Stomach (tissue), 19 donors: ENCODE measurements at places on chromosomes 2 and 18. TPM values are rescaled to one million over a fixed set of nuclear protein-coding genes. Genes with fewer than 3 reads are reported as not detected.

GRCh38 chr2:189646521-189646920, 14.7 kb upstream of the ASNSD1 start:
- H3K4me3 ChIP-seq = no peak overlapping the region
- no peak overlapping the region for H3K27ac ChIP-seq

DNA sequence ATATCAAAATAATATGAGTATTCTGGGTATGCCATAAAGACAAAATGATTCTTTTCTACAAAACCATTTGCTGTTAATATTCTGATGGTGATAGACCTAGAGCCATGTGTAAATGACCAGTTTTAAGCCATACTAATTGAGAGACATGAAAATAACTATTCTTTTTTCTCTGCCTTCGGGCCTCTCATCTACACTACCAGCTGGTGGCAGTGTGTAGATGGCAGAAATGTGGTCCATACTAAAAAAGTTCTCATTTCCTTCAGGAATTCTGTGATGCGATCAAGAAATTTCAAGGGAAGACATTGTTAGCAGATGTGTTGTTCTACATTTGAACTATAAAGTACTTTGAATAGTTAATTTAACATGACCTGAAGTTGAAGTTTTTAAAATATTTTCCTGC, 485.2 kb downstream of the TRIB2 start:
- no peak overlapping the region for H3K27ac ChIP-seq
- no peak for DNase-seq
- H3K27me3 ChIP-seq = no peaks in the 10 kb centered on the region
- H3K36me3 ChIP-seq = no peaks in the 10 kb centered on the region

CYP27A1 gene
- total RNA-seq = 11.6 TPM

GRCh38 chr2:40240070-40240469, 211.8 kb downstream of the SLC8A1 start:
- DNase-seq = peak; percentile 39
- no peak overlapping the region for H3K4me3 ChIP-seq
- H3K4me1 ChIP-seq = peaks cover 29% of the 10 kb centered on the region
- no peaks in the 10 kb centered on the region for H3K27me3 ChIP-seq
- H3K27ac ChIP-seq = peak overlapping the region; percentile 67

ACYP2 gene
- total RNA-seq = 6.2 TPM

DNA sequence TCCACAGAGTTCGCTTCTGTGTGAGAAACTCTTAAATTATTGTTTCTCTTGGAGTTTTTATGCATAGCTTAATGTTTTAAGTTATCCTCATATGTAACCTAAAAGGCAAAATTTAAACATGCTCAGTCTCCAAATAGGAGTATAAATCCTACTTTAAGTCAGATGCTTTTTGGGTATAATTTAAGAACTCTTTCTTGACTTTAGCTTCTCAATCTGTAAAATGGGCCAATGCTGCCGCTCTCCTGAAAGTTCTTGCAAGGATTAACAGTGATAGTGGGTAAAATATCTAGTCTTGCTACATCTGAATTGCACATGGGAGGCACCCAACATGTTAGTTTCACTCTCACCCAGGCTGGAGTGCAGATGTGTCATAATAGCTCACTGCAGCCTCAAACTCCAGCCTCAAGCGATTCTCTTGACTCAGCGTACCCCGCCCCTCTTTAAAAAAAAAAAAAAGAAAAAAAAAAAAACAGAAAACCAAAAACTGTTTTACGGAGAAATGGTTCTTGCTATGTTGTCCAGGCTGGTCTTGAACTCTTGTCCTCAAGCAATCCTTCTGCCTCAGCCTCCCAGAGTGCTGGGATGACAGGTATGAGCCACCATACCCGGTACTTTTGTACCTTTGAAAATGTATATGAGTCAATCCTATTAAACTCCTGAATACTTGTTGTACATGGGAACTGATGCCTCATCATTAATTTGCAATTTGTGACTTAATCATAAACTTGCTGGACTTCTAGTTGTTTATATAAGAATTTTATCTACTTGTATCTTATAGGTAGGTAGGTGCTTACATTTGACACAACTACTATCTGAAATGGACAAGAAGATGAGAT, 1.8 kb downstream of the FBXO48 start:
- H3K4me3 ChIP-seq = no peak overlapping the region
- no peak for DNase-seq
- no peaks in the 10 kb centered on the region for H3K27me3 ChIP-seq

PSD4 gene
- total RNA-seq = 73.5 TPM

DNA sequence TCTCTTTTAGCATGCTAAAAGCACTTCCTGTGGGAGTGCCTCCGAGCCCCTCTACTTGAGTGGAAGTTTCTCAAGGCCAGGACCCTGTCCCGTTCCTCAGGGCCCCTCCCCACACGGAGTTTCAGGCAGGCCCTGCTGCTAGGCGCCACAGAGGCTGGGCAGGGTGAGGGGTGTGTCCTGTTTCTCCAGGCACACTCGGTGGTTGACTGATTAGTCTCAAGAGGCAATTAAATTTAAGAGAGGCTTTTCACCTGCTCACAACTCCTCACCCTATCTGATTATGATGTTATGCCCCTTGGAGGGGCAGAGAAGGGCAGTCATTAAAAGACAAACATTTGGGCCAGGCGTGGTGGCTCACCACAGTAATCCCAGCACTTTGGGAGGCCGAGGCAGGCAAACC, 160.8 kb upstream of the HAAO start:
- no peaks in the 10 kb centered on the region for H3K27me3 ChIP-seq
- no peak overlapping the region for H3K4me3 ChIP-seq
- H3K4me1 ChIP-seq = peaks cover 15% of the 10 kb centered on the region
- H3K27ac ChIP-seq = peak overlapping the region; percentile 43
- DNase-seq = no peak

GRCh38 chr2:130261970-130262760, 63.9 kb upstream of the TUBA3E start:
- no peak overlapping the region for H3K27ac ChIP-seq
- DNase-seq = no peak
- no peaks in the 10 kb centered on the region for H3K36me3 ChIP-seq
- no peak overlapping the region for H3K4me3 ChIP-seq
- H3K27me3 ChIP-seq = no peaks in the 10 kb centered on the region

LNPK gene
- 13.3 TPM for total RNA-seq

TSPYL6 gene
- total RNA-seq = not detected

DNA sequence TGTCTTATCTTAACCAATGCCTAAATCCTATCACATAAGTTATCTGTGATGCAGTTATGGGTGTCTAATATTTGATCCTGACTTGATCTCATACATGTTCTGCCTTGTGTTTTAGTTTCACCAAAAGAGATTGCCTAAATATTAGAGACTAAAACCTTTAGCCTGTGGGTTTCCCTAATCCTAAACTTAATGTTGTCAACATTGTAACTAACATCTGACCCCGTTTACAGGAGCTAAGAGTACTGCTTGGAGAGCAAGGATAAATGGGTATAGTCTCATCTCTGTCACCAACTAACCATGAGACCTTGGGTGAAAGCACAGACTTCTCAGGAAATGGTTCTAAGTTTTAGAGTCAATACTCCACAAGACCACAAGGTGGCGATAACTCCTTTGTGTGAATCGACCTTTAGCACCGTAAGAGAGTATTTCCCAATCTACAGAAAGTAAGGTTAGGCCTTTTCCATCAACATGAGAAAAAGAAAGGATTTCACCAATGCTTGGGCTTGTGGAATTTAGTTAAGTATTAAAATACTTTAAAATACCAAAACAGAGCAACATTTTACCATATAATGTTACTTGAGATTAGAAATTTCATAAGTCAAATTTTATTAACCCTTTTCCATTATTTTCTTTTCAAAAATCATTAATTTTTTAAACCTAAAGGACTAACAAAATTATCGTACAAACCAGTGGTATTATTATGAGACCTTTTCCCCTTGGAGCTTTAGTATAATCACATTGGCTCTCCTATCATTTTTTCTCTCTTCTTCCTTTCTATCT, 60.5 kb downstream of the G6PC2 start:
- H3K4me1 ChIP-seq = no peaks in the 10 kb centered on the region
- H3K27ac ChIP-seq = no peak overlapping the region
- no peaks in the 10 kb centered on the region for H3K36me3 ChIP-seq
- H3K27me3 ChIP-seq = no peaks in the 10 kb centered on the region

MROH2A gene
- not detected for total RNA-seq

DNA sequence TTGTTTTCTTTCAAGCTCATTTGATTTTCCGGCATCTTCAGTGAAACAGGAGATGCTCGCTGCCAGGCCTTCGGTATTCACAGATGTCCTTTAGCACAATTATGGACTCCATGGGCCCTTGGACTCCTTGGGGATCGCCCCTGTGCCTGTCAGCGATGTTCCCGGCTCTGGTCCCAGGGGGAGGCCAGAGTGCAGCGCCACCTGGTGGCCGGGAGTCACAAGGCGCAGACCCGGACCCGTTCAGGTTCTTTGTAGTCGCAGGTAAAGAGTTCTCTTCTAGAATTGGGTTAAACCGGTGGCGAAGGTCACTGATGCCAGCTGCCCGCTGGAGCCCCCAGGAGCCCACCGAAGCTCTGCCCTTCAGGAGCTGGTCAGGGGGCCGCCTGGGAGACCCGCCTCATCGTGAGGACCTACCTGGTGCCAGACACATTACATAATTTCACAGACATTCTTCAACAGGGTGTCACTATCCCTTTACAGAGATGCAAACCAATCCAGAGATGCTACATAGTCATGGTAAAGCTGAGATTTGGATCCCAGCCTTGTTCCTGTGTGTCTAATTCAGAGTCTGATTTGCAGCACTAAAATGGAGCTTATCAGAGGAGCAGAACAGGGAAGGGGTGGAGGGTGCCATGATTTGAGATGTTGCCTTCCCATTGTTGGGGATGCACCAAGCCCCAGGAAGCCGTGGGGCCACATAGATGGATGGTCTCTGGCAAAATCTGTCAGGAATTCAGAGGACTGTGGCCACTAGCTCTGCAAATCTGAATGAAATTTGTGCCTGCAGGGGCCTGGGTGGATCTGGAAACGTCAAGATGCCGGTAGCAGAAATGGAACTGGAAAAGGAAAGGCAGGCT, 6.0 kb upstream of the INPP5D start:
- peaks cover 30% of the 10 kb centered on the region for H3K27me3 ChIP-seq
- H3K4me1 ChIP-seq = peaks cover under 1% of the 10 kb centered on the region
- DNase-seq = peak; percentile 77
- no peaks in the 10 kb centered on the region for H3K36me3 ChIP-seq
- no peak overlapping the region for H3K27ac ChIP-seq

- peak; percentile 85 for DNase-seq
- no peaks in the 10 kb centered on the region for H3K36me3 ChIP-seq
- H3K4me3 ChIP-seq = no peak overlapping the region
- H3K27me3 ChIP-seq = peaks cover 5% of the 10 kb centered on the region
- H3K27ac ChIP-seq = peak overlapping the region; percentile 75
Observed at GRCh38 chr18:23141104-23141999, 6.1 kb downstream of the CABLES1 start.

DNA sequence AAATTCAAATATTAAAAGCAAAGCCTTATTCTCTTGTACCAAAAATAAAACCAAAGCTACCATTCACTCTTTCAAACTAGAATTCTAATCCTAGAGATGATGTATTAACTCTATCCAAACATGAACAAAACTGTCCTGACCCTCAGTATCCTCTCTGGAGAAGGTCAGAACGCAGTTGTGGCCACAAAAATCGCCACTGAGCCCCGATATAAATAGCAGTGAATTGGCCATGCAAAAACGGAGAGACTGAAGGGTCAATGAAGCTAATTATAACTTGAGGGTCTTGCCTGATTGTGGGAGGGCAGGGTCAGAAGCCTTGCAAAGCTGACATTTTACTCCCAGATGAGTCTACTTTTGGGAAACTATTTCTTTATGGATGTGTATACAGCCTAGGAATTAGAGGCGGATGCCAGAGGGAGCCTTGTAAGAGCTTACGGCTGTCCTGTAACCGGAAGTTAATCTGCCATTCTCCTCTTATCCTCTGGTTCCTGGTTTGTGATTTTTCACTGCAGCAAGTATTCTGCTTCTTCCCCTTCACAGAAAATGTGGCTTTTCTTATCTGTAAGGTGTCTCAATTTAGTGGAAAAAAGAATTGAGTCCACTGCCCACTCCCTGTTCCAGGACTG, 28.1 kb downstream of the CAVIN2 start:
- no peak overlapping the region for H3K4me3 ChIP-seq
- H3K27me3 ChIP-seq = no peaks in the 10 kb centered on the region
- H3K27ac ChIP-seq = no peak overlapping the region
- DNase-seq = no peak

GRCh38 chr2:58834404-58834803, 593.3 kb upstream of the FANCL start:
- H3K4me1 ChIP-seq = no peaks in the 10 kb centered on the region
- no peak overlapping the region for H3K27ac ChIP-seq
- no peaks in the 10 kb centered on the region for H3K27me3 ChIP-seq
- no peak overlapping the region for H3K4me3 ChIP-seq
- H3K36me3 ChIP-seq = no peaks in the 10 kb centered on the region

EEF1B2 gene
- total RNA-seq = 62.6 TPM

OLA1 gene
- total RNA-seq = 43.6 TPM

DNA sequence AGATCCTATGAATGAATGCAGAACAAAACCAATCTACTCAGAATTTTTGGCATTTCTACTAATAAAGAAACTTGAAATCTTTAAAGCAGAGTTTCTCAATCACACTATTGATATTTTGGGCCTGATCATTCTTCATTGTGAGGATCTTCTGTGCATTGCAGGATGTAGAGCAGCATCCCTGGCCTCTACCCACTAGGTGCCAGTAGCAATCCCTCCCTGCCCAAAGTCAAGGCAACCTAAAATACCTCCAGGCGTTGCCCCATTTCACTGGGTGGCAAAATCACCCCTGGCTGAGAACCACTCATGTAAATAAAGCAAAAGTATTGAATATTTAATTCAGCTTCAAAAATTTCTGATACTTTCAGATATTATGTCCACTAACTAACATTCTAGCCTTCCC, 213.0 kb downstream of the SP3 start:
- no peak overlapping the region for H3K27ac ChIP-seq
- DNase-seq = no peak
- no peak overlapping the region for H3K4me3 ChIP-seq
- H3K27me3 ChIP-seq = no peaks in the 10 kb centered on the region
- no peaks in the 10 kb centered on the region for H3K36me3 ChIP-seq

- no peak for DNase-seq
- no peaks in the 10 kb centered on the region for H3K36me3 ChIP-seq
- no peaks in the 10 kb centered on the region for H3K27me3 ChIP-seq
- no peaks in the 10 kb centered on the region for H3K4me1 ChIP-seq
Observed at GRCh38 chr2:79713131-79713785, 200.4 kb downstream of the CTNNA2 start.

- DNase-seq = peak; percentile 57
- H3K27me3 ChIP-seq = no peaks in the 10 kb centered on the region
- H3K4me3 ChIP-seq = no peak overlapping the region
Observed at GRCh38 chr2:147006736-147007141, 838.1 kb upstream of the ACVR2A start.
